ENCODE measurements at places on chromosomes 16 and 17.
A peak's percentile ranks its signal among the peaks of the same experiment; 100 is the strongest.

GRCh38 chr16:73304008-73304774 lies 256.3 kb upstream of the ZFHX3 start:
- DNase-seq, result no peak

- peak; percentile 54 for DNase-seq
These were observed 42.8 kb downstream of the CDK5R1 start for GRCh38 chr17:32529604-32530003.

GRCh38 chr16:53743149-53743566 lies 39.2 kb downstream of the FTO start:
- DNase-seq, result no peak

- no peak for DNase-seq
These were observed 46.8 kb downstream of the TMEM132E start for GRCh38 chr17:34626121-34626681.

- no peak for DNase-seq
These were observed 45.6 kb downstream of the ANKRD11 start for GRCh38 chr16:89444728-89445127.

DNA sequence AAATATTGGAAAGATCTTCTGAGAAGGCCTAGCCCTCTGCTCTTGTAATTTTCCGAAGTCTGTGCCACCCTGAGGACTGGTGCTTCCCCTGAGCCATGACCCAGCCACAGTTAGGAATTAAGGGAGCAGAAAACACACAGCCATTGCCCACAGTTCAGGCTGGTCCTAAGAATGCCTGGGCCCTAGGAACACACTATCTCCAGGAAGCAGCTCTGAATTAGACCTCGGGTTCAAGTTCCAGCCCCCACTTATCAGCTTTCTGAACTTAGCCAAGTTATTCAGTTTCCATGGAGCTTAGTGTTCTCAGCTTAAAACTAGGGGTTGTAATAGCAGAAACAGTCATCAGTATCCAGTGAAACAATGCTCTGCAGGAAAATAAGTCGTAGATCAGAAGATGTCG lies 56.0 kb downstream of the CDH13 start:
- no peak for DNase-seq

GRCh38 chr17:46774108-46774737 lies 44.3 kb downstream of the WNT3 start:
- no peak for DNase-seq

DNA sequence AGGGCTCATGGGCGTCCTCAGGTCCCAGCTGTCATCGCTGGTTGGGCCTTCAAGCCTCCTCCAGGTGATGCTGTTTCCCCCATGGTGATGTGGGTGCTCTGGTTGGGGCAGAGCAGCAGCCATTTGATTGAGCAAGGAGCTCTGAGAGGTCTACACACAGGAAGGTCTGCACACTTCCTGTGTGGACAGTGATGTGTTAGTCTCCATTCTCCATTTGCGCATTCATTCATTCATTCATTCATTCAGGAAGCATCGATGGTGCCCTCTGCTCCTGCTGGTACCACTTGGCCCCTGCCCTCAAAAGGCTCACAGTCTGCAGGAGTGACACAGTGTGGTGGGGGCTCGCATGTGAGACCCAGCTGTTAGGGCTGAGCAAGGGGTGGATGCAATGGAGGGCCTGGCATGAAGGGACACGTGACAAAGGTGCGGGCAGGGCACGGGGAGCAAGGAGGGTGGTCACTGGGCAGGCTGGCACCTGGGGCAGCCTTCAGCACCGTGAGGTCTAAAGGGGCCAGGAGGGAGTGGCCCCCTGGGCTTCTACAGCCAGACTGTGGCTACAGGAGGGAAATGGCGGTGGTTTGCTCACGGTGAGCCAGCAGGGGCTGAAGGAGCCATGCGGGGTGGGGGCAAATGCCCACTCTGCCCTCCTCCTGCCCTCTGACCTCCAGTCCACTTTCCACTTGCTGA lies 1.5 kb downstream of the ADGRG3 start:
- no peak for DNase-seq

- DNase-seq, result no peak
These were observed 59.0 kb upstream of the CACNG5 start for GRCh38 chr17:66775881-66776400.

DNA sequence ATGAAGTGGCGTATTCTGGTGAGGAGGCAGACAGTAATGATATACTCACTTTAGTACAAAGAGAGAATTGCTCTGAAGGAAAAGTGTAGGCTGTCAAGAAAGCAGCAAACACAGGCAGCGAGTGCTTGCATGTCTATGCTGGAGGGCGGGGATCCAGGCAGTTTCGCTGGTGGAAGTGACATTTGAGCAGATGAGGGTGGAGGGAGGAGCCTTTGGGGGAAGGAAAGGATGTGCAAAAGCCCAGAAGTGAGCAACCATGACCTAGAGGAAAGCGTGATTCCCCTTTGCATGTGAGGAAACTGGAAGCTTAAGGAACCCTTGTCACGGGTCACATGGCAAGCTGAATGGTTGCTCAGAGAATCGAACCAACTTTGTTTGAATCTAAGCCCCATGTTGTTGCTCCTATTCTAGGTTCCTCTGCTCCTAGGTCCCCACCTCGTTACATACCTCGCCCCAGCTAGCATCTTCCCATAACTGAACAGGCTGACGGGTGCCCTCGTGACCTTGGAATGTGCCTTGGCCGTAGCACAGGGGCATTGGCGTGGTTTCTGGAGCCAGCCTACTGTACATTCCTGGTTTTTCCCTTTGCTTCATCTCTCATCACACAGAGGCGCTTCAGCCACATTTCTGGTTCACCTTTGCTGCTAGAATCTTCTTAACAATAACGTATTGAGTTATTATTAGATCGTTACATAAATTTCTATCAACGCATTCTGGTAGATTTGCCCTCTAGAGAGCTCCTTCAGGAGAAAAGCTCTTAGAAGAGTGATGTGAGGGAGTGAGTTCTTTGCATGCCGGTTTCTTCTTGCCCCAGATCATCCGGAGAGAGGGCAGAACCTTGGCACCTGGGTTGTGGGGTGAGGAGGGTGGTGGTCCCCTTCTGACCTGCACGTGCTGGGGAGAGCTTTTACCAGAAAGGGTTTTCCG lies 191.8 kb downstream of the SNX29 start:
- no peak for DNase-seq

All from NCI-H1105 (cell line).